AG09309 (cell line): ENCODE measurements at places on chromosomes 1 and 21.

GRCh38 chr1:147757015-147757990 lies 3.1 kb downstream of the GJA5 start:
- no peak for DNase-seq

DNA sequence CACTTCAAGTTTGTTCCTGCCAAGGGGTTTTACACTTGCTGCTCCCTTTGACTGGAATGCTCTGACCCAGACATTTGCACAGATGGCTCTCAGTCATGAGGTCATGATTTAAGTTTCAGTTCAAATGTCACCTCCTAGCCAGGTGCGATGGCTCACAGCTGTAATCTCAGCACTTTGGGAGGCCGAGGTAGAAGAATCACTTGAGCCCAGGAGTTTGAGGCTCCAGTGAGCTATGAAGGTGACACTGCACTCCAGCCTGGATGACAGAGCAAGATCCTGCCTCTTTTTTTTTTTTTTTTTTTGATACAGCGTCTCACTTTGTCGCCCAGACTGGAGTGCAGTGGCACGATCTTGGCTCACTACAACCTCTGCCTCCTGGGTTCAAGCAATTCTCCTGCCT lies 4.5 kb upstream of the ZMYM4 start:
- no peak for DNase-seq

DNA sequence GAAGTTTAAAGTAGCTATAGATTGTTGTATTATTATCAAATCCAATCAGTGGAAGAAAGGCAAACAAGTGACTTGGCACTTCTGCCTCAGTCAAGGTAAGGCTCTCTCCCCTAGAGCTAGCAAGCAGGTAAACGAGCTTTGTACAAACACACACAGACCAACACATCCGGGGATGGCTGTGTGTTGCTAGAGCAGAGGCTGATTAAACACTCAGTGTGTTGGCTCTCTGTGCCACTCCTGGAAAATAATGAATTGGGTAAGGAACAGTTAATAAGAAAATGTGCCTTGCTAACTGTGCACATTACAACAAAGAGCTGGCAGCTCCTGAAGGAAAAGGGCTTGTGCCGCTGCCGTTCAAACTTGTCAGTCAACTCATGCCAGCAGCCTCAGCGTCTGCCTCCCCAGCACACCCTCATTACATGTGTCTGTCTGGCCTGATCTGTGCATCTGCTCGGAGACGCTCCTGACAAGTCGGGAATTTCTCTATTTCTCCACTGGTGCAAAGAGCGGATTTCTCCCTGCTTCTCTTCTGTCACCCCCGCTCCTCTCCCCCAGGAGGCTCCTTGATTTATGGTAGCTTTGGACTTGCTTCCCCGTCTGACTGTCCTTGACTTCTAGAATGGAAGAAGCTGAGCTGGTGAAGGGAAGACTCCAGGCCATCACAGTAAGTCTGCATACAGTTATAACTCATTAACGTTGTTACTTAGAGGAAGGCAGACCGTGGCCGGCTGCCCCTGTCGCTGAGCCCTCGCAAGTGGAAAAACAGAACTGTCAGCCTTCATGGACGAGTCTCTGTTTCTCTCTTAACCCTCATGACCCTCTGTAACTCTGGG lies at the start of gene PALMD:
Gene PALMD (plus strand): TSS at position 415 of the 833 bp plus-strand sequence. CDS start 205 bp downstream, at position 620.
- DNase-seq = no peak

- DNase-seq = no peak
Observed at GRCh38 chr1:231927431-231927830, 300.8 kb downstream of the DISC1 start.

DNA sequence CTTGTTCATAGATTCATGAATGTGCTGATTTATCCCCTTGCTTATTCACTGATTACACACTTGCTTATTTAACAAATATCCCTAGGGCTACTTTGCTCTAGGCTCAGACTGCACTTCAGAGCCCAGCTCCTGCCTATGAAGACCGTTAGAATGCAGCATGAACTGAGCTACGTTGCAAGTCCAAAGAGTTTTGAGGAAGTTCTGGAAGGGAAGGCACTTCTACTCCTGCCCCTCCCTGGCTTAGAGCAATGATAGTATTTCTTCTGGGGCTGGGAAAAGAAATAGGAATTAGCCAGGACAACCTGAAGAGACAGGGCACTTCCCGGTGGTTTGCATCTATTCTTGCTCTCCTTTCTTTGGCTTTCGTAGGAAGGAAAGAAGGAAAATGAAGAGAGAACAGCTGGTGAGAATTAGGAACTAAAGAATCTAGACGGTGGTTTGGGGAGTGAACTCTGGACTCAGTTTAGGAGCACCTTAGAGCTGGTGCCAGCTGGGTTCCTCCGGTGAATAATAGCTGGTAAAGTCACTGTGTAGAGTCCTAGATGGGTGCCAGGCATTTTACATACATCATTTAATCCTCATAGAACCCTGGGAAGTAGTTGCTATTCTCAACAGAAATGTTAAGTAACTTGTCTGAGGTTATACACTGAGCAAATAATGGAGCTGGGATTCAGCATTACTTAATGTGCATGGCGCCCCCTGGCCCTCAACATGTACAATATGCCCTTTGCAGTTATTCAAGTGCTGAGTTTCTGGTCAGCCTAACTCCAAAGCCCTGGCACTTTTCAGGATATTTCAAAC lies 65.9 kb downstream of the NDUFS5 start:
- DNase-seq = peak; percentile 73

DNA sequence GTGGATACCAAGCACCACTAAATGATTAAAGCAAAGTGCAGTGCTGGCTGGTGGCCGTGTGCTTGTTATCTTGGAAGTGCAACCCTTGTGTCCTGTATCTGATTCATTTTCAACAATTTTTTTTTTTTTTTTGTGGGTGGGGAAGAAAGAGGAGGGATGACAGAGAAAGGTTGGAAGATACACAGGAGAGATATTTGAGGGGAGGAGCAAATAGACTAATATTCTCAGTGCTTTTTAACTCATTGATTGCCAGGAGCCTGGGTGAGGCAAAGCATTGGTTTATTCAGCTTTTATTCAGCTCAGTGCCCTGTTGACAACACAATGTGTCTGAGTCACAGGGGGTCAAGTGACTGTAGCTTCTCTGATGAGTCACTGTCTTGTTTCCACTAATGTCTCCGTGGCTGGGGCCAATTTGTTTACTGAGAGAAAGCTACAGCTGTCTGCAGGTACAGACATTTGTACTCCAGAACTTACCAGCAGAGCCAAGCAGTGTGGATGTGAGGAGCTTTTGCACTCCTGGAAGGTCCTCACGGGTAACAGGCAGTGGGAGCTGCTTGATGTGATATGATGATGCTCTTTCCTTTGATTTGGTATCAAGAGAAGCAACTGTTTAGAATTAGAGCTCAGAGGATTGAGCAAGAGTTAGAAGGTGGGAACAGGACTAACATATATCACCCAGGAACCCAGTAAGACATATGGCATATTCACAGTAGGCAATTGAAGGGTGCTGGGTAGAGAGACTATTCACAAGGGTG lies 23.6 kb upstream of the DNM3 start:
- DNase-seq = no peak

- peak; percentile 37 for DNase-seq
Observed at GRCh38 chr1:40868051-40868723, 6.0 kb upstream of the CITED4 start.

DNA sequence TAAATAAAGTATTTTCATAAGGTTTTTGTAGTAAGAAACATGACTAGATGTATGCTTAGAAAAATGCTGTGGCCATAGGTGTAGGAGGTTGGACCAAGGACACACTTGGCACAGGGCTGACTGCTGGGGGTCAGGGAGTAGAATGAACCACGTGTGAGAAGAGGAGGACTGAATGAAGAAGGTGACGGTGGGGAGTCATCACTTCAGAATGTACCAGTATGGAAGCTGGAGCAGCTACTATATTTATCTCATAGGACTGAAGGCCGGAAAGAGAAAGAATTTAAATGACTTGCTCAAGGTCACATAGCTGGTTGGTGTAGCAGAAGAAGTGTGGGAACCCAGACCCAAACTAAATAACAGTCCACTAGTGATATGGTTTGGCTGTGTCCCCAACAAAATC lies 79.8 kb upstream of the HAO2 start:
- DNase-seq = no peak

DNA sequence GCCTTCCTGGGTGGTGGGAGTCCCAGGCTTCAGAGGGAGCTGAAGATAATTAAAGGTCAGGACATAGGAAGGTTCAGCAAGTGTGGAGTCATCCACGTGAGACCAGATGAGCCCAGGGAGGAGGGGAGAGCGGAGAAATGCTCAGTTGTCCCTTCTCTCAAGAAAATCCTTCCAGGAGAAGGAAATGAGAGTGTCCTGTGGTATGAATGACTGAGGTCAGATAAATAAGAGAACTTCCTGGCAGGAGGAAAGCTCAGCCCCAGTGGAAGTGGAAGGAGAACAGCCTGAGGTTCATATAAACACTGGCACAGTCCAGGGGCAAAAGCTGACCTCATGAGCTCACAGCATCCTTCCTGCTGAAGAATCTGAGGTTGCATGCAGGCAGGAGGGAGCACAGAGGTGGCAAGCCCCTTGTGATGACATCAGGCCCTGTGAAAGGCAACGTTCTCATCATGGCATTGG lies 97.6 kb downstream of the NAV1 start:
- DNase-seq = no peak

- no peak for DNase-seq
Observed at GRCh38 chr1:203056516-203056915, 29.3 kb downstream of the MYOG start.

DNA sequence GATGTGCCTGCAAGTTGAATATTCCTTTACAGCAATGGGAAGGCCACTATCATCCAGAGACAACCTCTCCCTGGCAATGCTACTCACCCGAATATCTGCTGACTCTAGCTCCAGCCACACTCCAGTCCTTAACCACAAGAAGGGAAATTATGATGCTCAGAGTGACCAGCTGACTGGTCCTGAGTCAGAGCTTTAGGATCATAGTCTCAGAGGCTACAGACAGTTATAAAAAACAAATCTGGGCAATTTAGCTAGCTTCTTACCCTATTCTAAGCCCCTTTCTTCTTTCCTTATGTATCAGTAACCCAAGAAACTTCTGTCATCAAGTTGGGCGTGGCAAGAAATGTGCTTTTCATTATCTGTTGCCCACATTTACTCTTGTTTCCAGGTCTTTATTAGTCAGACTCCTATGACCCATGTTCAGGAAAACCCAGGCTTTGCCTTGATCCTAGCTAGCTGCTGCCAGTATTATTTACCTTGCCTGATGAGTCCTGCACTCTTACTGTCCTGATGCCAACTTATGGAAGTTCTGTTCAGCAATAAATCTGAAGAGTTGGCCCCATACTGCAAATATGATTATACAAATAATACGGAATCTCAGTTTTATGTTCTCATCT lies 207.0 kb downstream of the TTLL7 start:
- DNase-seq = peak; percentile 52

- DNase-seq = no peak
Observed at GRCh38 chr1:57848406-57848805, 424.5 kb upstream of the DAB1 start.

GRCh38 chr21:26194811-26195251 lies 24.3 kb upstream of the APP start:
- no peak for DNase-seq

DNA sequence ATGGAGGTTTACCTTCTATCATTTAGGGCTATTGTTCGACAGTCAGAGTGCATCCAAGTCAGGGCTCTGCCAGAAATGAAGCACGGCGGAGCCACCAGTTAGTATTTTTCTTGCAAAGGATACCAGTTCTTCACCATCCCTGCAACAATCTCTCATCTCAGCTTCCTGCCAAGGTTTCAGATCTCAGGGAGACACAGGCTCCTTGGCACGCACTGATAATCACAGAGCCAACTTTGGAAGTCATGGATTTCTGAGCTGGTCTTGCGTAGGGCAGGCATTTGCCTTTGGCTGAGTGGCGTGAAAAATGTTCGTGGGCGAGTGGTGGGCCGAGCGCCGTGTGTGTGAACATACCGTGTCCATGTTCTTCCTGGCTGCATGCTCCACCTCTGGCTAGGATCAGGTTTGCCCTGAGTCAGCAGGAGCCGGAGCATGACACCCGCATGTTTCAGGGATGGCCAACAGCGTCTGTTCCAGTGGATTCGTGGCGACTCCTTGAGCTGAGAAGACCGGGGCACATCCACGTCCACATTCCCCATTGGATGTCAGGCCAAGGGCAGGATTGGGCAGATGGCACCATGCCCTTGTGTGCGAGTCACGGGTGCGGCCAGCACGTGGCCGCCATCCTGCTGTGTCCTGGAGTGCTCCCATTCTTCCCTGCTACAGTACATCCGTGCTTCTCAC lies 118.5 kb upstream of the C1orf174 start:
- DNase-seq = no peak

DNA sequence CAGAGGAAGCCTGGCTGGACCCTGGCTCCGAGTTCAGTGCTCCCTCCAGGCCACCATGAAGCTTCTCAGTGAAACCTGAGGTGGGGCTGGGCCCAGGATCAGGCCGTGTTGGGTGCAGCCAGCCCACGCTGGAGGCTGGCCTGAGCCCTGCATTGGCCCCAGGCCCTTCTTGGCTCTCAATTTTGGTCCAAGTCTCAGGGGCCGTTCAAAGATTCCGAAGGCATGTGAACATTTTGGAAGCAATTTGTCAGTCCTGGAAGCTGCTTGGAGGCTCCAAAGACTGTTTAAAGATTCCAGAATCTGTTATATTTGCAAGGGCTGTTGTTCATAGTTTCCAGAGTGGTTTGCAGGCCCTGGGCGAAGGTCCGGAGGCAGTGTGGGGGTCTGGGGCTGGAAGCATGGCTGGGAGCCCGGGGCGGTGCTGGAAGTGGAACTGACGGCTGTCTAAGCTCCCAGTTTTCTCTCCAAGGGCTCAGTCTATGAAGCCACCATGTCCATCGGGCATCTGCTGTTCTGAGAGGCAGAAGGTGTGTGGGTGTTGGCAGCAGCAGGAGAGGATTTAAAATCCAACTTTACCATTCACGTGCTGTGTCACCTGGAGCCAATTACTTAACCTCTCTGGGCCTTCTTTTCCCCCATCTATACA lies 104.9 kb downstream of the EPHB2 start:
- no peak for DNase-seq

DNA sequence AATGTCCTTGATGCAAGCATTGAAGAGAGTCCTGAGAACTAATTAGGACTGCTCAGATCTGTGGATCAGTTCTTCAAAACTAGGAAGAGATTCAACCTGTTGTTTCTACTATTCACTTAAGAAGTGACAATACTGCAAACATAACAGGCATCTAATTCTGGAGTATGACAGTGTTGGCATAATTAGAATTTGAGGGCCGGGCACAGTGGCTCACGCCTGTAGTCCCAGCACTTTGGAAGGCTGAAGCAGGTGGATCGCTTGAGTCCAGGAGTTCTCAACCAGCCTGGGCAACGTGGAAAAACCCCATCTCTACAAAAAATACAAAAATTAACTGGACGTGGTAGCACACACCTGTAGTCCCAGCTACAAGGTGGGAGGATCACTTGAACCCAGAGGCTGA lies 8.0 kb upstream of the FOXJ3 start:
- DNase-seq = no peak

GRCh38 chr1:241356519-241357365 lies at the start of gene RGS7:
Gene RGS7, minus strand, starts transcription at chr1:241357205.
- no peak for DNase-seq

DNA sequence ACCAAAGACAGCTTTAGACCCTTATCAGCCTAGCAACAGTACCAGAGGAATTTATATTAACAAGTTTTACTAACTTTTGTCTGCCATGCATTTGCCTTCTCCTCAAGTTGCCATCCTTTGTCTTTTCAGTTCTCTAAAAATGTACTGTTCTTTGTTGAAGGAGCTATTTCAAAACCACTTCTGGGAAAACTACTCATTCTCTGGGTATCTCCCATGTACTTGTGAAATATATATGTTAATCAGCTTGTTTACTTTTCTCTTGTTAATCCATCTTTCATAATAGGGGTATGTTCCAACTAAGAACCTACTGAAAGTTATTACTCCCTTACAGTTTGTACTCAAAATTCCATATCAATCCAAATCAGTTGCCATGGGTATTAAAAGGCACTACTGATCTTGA lies 16.3 kb downstream of the DPYD start:
- DNase-seq = no peak
